Stimulated activated CD4-positive, alpha-beta T cell treated with anti-CD3 and anti-CD28 coated beads, Interleukin-2, amount 100 ng/mL, for 24 hours (primary cell): ENCODE measurements at places on chromosomes 1 and 21.
A peak's percentile ranks its signal among the peaks of the same experiment; 100 is the strongest.

- no peak for DNase-seq
Observed at GRCh38 chr1:75725861-75726361, 1.4 kb downstream of the ACADM start.

DNA sequence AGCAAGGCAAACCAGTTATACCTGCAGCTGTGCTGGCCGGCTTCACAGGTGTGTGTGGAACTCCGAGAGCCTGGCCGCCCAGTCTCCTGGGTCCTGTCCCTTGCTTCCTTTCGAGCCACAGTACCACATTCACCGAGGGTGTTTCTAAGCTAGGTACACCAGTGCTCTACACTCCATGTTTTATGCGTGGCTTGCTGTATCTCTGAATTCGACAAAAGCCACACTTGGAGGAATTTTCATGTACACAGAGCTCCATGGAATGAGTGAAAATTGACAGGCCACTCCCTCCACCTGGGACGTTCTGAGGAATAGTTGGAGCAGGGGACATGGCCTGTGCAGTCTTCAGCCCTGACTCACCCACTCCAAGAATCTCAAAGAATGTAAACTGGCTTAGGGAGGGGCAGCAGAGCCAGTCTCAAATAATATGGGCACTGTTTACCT, 14.0 kb downstream of the ETS2 start:
- no peak for DNase-seq

- DNase-seq = peak; percentile 37
Observed at GRCh38 chr1:182069028-182069466, 7.5 kb upstream of the ZNF648 start.

DNA sequence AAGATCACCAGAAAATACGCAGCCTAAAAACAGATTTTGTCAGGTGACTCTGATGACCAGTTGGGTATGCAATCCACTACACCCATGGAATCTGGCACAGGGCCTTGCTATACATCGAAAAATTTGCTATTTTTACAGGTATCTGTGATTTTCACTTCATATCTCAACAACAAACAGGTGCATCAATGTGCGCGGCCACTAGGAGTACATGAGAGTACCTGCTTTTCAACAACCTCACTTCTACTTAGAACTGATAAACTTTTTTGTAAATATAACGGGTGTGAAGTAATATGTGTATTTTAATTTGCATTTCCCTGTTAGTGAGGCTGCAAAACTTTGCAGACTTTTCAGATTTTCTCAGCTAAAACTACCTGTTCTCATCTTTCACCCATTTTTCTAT, 80.8 kb downstream of the SLC45A1 start:
- no peak for DNase-seq

GRCh38 chr1:207244409-207244801, 77.1 kb upstream of the CD55 start:
- no peak for DNase-seq

DNA sequence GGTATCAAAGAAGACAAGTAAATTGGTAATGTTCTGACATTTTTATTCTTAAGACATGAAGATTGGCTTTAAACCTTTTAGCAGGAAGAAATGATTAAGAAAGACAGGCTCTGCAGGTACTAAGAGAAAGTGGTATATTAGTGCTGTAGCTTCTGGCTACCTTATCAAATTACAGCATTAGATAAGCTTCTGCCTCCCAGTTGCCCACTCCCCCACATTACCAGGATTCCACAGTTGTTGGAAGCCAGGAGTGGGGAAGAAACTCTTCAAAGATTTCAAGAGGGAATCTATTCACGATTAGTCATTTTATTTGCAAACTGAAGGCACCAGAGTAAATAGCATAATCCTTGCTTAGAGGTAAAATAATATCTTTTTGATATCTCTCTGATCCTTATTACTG, 274.9 kb downstream of the LMO4 start:
- no peak for DNase-seq

- no peak for DNase-seq
Observed at GRCh38 chr1:35453031-35453430, 104.2 kb downstream of the KIAA0319L start.

- DNase-seq = no peak
Observed at GRCh38 chr1:1788646-1789431, 10.6 kb upstream of the NADK start.

- no peak for DNase-seq
Observed at GRCh38 chr1:222643606-222643937, 25.7 kb downstream of the MIA3 start.

DNA sequence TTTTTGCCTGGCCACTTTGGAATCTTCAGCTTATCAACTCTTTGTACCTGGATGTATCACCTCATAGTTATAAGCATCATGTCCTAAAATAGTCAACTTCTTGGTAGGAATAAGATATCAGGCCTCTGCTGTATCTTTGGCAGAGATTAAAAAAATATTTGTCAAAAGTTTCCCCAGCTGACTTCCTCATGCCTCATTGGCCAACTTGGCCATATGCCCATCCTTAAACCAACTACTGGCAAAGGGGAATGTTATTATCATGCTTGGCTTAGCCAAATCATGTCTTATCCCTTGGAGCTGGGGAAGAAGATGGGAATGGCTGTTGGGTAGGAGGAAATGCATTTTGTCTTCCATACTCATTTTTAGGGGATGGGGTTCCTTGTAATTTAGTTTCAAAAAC, 23.4 kb downstream of the NFASC start:
- no peak for DNase-seq

DNA sequence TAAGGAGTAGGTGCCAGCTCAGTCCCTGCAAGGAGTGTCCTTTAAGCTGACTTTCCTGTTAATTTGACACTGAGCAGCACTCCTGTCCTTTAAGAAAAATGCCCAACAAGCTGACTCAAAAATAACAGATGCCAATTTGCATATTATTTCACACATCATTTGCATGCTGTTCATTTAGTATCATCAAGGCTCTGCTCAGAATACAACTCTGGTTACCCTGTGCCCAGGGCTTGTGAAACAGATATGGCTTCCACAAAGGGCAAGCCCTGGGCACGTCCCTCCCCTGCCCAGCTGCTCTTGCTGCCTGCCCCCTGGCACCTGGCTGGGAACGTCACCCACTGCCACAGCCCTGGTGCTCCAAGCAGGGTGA, 10.3 kb downstream of the KCNN3 start:
- no peak for DNase-seq

- no peak for DNase-seq
Observed at GRCh38 chr1:116076831-116077230, 34.4 kb upstream of the MAB21L3 start.
